HepG2 (cell line): ENCODE measurements at places on chromosomes 3 and 15. TPM values are rescaled to one million over a fixed set of nuclear protein-coding genes. Genes with fewer than 3 reads are reported as not detected.

DNA sequence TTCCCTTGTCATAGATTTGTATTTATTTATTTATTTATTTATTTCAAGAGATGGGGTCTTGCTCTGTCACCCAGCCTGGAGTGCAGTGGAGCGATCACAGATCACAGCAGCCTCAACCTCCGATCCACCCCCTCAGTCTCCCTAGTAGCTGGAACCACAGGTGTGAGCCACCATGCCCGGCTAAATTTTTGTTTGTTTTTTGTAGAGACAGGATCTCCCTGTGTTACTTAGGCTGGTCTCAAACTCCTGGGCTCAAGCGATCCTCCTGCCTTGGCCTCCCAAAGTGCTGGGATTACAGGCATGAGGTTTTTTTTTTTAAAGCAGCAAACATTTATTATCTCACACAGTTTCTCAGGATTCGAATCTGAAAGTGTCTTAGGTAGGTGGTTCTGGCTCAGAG is 2.5 kb downstream of the TTBK2 start:
- no peak for DNase-seq

- no peak for DNase-seq
Measured at GRCh38 chr15:90838544-90838943, 29.8 kb upstream of the FURIN start.

UACA gene
- total RNA-seq, result 17.8 and 22.1 TPM in 2 replicates

TRIM42 gene
- not detected in 2 replicates for total RNA-seq
